Cardiac fibroblast (primary cell): ENCODE measurements at places on chromosomes 7 and 10.
A peak's percentile ranks its signal among the peaks of the same experiment; 100 is the strongest.

DNA sequence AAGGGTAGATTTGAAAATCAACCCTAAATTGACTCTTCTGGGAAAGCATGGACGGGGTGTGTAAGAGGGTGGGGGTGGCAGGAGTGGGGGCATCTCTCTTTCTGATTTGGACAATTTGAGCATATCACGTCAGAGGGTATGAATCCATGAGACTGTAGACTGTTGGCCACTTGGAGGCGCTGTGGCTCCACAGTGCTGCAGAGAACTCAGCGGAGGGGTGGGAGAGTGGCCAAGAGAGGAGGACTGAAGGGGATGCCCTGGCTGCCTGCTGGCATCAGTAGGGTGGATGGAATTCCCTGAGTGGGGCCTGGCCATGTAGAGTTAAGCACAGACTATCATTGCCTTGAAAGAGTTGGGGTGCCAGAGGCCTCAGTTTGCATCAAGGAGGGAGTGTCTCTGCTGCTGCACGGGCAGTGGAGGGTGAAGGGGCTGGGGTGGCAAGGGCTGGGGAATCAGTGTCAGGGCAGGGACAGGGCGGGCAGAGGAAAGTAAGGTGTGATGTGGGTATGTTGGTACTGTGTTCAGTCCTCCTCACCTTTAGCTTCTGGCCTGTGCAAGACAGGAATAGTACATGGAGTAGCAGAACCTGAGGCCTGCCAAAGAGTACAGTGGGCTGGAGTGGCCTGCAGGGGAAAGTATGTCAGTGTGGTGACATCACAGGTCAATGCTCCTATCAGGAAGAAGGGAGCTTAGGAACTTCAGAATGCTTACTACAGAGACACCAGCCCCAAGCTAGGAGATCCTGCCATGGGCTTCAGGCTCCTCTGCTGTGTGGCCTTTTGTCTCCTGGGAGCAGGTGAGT lies 133.5 kb upstream of the PRSS58 start:
- DNase-seq: no peak

DNA sequence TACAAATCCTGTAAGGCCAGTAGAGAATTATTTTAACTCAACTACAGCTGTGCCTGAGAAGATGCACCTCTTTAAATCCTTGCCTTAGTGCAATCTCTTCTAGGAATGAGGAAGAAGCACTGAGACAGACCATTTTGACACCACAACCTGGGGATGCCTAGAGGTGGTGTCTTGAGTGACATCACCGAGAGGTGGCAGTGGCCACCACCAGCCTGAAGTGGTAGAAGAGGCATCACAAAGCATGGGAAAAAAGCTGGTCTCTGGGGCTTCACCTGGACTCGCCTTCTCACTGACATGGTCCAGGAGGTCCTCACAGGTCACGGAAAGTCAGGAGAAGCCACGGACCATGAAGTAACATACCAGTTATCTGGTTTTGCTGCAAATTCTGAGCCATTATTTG lies 99.2 kb upstream of the PDLIM1 start:
- no peak for DNase-seq

DNA sequence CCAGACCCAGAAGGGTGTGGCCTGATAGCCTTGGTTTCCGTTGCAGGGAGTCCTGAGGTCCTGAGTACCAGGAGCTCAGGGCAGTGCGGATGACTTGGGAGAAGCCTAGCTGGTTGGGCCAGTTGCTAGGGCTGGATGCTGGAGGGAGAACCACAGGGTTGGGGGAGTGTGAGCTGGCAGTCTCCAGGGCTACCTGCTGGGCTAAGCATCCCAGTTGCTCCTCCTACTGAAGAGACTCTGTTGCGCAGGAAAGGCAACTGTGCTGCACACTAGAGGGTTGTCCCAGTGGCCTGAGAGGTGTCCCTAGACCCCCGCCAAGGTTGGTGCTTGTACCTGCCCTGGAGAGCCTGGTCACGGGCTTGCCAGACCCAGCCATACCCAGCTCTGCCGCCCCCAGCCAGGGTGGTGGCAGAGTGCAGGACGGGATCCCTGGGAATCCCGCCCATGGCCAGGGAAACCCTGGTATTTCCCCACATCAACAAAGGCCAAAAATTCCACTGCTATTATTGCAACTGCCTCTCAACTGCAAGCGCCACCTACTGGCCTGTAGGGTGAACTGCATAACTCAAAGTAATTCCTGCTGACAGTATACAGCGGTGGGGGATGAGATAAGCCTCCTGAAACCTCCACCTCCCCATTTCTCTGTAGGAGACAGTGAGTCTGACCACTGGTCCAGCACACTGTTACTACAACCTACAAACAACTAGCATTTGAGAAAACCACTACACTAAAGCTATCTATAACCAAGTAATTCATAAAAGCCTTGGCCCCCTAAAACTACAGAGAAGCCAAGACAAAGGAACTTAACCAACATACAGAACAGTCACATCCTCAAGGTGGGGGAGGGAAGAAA lies 67.6 kb upstream of the DDC start:
- DNase-seq: peak; percentile 60

GRCh38 chr10:49082766-49083165 lies 32.6 kb downstream of the VSTM4 start:
- DNase-seq: no peak

DNA sequence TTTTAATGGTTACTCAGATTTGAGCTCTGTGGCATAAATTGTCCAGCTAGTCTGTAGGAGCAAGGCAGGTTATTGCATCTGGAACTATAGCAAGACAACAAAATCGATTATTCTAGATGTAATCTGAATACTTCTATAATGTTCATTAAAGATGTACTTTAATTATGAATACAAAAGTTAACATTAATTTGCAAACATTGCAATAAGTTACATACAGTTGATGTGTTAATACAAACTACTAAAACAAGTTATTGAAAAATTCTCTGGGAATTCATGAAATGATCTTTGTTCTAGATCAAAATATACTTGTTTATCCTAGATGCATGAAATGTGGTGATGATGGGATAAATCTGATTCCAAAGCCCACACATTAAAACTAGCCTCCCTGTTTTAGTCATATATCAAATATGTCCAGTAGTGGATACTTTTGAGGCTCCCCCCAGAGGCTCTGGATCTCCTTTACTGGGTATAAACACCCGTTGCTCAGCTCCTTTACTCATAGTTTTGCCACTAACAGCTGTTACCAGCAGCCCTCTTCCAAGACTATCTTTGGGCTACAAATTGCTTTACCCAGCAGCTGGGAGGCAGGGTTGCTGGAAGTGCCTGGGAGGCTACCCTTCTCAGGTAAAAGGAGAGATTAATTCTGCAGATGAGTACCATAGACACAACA lies 78.1 kb downstream of the ARL4A start:
- no peak for DNase-seq

DNA sequence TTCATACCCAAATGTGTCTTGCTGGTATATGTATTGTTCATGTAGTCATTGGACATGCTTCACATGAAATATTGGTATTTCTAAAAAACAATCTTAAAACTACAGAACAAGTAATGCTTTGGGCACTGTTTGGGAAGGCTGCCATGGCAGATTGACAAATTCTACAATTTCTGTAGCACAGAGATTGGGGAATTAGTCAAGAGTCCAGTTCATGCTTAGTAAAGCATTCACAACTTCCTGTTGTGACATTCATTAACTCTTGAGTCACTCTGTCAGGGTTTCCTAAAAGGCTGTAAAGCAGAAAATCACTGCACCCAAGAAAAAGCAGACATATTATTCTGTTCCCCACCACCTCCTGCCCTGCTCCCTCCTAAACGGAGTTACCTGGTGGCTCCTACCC lies 398.9 kb downstream of the PHTF2 start:
- DNase-seq: peak; percentile 85

- DNase-seq: peak; percentile 27
These were observed 54.1 kb downstream of the KIAA1217 start for GRCh38 chr10:24262929-24263590.

- no peak for DNase-seq
These were observed 7.9 kb upstream of the EMX2 start for GRCh38 chr10:117534321-117535297.
